ENCODE measurements at places on chromosomes 7 and 10.

DNA sequence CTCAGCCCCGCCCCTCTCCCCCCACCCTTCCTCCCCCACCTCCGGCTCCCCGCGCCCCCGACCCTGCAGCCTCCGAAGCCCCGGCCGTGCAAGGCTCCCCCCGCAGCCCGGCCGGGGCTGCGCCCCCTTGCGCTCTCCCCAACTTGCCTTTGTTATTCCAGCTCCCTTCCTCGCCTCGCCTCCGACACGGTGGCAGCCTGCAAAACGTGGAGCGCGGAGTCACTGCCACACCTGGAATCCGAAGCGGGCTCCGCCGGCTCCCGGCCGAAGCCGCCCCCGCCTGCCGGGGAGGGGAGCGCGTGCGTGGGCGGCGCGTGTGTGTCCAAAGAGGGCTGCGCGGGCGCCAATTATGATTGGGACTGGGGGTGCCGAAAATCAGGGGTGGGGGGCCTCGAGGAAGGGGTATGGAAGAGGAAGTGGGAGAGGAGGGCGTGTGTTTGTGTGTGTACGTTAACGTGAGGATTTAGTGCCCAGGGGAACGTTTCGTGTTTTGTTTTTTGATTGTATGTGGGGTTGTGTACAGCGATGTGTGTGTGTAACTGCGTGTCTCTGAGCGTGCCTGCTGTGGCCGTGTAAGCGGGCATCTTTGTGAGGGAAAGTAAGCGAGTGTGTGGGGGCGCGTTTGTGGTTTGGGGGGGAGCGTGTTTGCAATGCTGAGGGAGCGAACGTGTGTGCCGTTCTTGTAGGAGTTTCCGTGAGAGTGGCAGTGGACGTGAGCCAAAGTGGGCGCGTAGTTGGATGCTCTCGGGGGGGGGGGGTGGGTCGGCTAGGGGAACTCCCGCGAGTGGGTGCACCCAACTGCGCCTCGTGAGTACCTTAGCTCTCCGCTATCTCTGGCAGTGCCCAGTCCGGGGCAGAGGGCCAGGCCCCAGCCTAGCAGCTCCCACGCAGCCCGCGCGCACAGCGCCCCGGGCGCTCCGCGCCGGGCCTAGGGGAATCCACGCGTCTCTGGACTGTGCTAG, 1.2 kb upstream of the ZMIZ1 start:
- peak; percentile 76 for DNase-seq

- no peak for DNase-seq
Measured at GRCh38 chr10:124200011-124200410, 106.6 kb upstream of the CHST15 start.

DNA sequence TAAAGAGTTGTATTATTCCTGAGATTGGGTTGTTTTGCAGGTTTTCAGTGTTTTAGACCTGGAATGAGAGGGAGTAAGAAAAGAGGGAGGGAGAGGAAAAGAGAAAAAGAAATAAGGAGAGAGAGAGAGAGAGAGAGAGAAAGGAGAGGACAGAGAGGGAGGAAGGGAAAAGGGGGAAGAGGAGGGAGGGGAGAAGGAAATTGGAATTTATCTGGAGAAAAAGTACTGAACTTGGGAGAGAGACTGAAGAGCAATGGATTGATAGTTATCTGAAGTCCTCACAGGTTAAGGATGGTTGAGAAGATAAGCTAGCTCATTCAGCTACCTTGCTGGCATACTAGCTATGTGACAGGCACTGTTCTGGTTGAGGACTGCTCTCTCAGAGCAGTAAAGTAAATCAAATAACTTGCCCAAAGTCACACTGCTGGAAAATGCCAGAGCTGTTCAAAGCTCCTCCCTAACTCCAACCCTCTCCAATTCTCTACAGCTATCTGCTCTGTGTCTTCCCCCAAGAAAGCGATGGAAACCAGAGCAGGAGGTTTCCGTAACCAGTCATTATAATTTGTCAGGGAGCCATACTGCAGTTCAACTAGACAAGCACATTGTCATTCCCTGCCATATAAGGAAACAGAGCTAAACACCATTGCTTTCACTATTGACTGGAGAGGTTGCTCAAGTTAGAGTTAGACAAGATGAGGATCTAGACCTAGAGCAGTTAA, 10.7 kb downstream of the CALD1 start:
- peak; percentile 12 for DNase-seq

DNA sequence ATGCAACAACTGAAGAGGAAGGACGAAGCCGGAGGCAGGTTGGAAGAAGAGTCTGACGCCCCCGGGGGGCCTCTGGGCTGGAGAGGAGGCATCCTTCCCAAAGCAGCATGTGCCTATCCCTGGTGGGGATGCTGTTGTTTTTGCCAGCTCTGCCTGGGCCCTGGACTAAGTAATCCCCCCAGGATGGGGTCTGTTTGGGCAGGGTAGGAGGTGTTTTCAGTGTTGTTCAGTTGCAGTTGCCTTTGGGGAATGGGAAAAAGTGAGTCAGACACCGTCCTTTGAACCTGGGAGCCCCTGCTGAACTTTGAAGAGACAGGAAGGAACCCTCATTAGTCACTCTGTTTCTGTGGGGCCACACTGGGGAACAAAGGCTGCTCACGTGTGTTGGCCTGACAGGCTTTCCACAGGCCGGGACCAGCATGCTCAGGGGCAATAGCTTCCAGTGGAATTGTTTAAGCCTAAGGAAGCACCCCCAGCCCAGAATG, 35.2 kb upstream of the GDF10 start:
- DNase-seq, result peak; percentile 47

- no peak for DNase-seq
Measured at GRCh38 chr7:143361552-143362130, 872 bp downstream of the FAM131B start.

GRCh38 chr7:6078548-6078947, 47.4 kb downstream of the ANKRD61 start:
- no peak for DNase-seq

GRCh38 chr7:33418251-33418701, 288.9 kb downstream of the BBS9 start:
- DNase-seq, result no peak

DNA sequence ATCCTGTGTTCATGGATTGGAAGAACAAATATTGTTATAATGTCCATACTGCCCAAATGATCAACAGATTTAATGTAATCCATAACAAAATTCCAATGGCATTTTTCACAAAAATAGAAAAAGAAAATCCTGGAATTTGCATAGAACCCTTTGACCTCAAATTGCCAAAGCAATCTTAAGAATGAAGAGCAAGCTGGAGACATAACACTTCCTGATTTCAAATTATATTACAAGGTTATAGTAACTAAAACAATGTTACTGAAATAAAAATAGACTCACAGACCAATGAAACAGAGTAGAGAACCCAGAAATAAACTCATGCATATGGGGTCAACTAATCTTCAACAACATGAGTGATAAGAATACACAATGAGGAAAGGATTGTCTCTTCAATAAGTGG, 302.5 kb downstream of the PHTF2 start:
- no peak for DNase-seq

DNA sequence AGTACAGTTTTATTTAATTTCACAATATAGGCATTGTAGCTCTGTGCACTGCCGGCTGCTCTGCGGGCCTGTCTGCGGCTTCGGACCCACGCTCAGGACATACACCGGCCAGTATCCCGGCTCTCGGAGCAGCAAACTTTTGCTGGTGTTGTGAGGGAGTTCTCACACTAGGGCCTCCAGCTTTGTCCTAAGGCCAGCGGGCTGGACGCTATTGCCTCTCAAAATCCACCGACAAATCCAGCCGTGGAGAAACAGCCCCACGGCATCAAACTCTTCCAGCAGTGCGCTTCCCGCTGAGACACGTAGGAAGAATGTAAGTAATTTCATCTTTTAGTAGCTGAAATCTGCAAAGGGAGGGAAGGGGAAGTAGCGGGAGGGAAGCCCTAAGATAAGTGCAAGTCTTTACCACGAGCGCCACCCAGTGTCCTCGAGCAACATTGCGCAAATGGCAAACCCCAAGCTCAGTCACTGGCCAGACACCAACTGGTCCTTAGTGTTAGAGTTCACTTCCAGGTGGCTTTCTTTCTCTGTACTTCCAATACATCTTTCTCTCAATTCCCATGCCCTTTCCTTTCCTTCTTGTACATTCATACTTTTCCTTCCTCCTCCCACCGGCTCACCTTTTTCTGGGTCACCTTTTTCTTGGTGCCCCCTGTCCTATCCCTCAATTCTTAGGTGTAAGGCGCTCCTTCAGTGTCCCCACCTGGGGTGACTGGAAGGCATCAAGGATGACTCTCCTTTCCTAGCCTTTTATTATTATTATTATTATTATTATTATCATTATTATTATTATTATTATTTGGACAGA, 3.0 kb upstream of the DLX5 start:
- peak; percentile 87 for DNase-seq

DNA sequence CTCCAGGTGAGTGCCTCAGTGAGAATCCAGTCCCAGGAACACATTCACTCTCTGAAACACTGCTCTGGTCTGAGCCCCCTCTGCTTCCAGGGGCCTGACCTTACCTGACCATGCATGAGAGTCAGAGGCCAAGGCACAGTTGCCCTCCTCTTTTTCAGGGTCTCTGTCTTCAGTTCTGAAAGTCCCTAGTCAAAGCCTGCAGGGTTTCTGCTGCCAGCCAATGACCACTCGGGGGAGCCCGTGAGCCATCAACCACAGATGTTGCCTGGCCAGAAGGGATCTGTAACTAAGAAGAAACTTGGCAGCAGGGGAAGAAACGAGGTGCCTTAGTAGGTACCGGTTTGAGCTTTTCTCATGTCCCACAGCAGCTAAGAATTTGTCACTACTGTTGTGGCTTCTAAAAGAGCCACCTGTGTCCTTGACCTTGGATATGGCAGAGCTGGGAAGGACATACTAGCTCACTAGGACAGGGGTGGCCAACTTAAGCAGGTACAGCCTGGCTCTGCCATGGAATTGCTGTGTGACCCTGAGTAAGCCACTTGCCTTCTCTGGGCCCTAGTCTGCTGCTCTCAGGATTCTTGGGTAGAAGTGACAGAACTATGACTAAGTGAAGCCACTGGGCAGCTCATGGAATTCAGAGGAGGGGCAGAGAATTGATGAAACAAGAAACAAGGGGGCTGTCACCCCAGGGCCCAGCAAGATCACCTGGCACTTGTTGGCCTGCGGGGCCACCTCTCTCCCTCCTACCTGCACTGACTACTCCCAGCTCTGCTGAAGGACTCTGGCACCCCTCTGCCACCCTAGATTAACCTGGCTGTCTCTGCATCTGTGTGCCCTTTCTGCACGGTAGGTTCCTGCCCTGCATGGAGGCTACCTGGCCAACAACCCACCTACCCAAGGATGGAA, 83.8 kb upstream of the GPR26 start:
- peak; percentile 66 for DNase-seq

DNA sequence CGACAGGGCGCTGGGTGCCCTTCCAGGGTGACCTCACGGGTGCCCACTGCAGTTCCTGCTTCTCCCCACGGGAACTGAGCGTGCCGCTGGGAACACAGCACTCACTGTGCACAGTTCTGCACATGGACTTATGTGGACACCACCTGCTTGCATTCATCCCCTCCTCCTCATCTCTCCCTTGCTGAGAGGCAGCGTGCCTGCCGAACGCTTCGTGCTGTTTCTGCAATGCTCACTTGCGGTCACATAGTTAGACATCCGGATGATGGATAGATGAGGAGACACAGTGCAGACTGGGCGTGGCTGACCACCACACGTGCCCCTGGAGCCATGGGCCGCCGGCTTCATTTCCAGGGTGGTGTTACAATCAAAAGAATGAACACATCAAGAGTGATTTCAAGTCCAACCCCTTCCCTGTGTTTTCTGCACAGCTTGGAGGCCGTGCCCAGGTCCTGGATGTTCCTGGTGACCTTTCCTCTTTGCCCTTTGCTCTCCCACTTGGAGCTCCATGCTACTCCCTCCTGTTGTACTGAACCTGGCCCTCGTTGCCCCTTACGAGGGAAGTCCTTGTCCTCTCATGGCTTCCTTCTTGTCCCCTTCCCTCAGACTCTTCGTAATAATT, 119.4 kb downstream of the VIPR2 start:
- peak; percentile 82 for DNase-seq

DNA sequence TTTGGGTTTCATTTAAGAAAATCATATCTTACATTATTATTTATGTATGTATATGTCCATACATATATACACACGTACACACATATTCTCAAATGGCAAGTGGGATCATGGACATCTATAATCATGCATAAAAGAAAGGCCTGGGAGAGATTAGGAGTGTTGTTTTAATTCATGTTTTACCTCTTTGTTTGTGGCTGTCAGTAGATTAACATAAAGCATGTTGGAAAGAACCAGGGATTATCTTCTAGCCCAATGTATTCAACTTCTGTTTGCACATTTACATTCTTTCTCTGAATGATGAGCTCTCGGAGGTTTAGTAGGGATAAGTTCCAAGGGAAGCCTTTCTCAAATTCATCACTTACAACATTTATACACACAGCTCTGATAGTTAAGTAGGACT, 191.4 kb downstream of the NSUN6 start:
- DNase-seq, result no peak
